NCI-H1092 (cell line): ENCODE measurements at places on chromosomes 2 and 18.

DNA sequence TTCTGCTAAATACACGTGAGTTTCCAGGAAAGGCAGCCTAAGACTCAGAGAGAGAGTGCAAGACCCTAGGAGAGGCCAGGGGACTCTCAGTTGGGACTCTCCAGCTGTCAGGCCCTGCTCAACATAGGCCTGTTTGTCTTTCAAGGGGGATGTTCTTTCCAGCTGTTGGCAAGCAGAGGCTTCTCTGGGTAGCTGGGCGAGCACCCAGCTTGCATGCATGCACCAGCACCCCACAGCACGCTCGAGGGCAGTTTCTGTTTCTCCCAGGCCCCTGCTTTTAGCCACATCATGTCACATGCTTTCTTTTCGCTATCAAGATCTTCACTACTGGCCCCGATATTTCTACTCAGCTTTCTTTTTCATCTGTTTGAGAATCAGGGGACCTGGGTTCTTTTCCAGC is 479.3 kb upstream of the HS6ST1 start:
- DNase-seq, result no peak

DNA sequence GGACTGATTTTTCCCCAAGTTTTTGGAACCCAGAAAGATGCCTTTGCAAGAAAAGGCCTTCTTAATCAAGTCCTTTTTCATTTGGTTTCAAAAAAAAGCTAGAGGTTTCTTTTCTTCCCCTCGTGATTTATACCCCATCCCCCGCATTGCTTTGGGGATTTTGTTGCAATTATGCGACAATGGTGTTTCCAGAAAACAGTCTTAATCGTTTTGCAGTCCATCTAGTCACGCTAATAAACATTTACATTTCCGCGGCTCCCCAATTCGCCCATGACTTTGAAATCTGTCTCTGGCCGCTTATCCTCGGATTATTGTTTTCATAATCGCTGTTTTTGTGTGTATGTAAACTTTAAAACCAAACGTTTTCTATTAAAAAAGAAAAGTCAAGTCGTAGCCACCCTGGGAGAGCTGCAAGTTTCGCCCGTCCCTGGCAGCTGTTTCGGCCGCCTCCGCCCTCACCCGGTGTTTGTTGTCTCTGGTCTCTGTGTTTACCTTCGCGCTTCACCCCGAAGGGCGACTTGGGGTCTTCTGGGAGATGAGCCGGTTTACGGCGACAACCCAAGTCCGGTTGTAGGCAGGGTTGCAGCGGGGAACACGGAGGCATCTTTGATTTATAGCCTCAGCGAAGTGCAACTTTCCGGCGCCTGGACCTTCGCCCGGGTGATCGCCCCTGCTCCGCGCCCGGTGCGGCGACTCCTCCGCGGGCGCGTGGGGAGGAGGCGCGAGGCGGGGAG is 667 bp downstream of the SP9 start:
- DNase-seq, result no peak

DNA sequence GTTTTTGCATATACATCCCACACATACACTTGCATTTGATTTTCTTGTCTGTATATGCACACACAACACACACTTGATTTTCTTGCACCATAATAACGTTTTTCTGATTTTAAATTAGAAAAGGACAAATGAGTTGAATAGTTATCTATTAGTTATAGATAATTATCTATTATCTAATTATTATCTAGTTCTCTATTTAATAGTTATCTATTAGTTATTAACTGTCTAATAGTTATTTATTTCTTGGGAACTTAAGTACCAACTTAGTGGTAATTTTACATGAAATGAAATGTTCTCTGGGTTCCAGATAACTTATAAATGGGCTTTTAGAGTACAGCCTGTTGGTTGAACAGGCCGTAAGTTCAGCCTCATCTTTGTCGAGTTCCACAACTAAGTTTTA is 23.0 kb downstream of the INPP4A start:
- DNase-seq, result no peak

- no peak for DNase-seq
Measured at GRCh38 chr2:70420143-70420542, 118.3 kb upstream of the FAM136A start.

DNA sequence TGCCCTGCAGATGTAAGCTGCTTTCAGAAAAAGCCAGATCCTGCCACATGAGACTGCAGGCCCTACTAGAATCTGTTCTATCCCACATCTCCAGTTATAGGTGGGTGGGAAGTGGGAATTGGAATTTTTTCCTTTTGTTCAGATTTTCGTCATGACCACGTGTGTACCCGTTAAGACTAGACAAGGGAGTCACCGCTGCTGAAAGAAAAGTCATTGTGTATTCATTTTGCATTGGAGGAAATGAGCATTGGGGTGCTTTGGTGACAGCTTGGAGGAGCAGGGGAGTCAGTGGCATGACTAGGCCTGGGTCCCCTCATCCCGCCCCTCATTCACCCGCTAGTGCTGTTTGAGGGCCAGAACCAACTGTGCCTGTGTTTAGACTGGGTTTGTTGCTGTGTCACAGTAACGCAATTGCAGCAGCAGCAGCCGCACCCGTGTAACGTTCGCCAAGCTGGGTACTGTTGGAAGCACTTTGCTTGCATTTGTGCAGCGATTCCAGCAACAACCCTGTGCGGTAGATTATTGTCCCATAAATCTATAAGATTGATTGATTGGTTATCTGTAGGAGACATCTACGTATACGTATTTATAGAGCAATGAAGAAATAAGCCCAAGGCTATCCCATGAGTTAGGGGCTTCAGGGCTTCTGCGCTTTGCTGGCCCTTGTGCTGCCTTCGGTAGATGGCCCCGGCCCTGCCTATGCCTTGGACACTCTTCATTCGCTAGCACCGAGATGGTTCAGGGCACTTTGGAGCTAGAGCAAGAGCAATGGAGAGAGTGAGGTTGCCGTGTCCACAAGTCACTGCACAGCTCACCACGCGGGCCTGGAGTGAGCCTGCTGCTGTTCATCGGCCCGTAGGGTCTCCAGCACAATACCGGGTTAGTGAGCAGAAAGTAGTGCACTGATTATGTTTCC is 194.9 kb downstream of the AGAP1 start:
- no peak for DNase-seq

- DNase-seq, result no peak
Measured at GRCh38 chr2:42987112-42987922, 194.9 kb upstream of the HAAO start.

DNA sequence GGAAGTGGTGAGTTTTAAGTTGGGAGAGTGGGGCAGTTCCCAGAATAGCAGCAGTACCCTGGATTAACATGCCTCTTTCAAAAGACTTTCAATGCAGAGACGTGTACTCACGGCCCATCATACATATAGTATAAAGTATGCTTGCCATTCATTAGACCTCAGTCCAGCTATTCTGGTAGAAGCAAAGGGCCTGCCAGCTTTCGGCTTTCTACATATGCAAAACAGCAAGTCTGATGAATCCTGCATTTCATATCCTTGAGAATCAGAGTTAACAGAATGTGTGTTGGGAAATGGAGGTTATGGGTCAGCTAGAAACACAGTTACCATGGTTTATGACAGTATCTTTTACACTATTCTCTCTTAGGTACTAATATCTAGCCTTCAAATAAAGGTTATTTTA is 27.5 kb downstream of the SATB2 start:
- no peak for DNase-seq

GRCh38 chr2:192983173-192983572 is 788.4 kb upstream of the TMEFF2 start:
- no peak for DNase-seq

GRCh38 chr2:101349893-101350662 is 37.2 kb downstream of the CREG2 start:
- no peak for DNase-seq

DNA sequence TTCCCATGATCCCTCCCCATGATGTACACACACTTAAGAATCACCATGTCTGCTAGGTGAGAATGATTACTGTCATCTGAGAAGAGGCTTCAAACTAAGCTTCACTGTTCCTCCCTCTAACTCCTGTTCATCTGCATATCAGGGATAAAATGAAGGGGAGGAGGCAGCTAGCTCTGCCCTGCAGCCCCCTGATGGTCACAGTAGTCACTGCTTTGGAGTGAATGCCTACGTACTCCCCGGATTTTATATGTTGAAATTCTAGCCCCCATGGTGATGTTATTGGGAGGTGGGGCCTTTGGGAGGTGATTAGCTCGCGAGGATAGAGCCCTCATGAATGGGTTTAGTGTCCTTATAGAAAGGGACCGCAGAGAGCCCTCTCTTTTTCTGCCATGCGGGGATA is 156.4 kb downstream of the NCKAP5 start:
- DNase-seq, result no peak

- no peak for DNase-seq
Measured at GRCh38 chr2:68766376-68766845, 31.8 kb downstream of the ARHGAP25 start.

DNA sequence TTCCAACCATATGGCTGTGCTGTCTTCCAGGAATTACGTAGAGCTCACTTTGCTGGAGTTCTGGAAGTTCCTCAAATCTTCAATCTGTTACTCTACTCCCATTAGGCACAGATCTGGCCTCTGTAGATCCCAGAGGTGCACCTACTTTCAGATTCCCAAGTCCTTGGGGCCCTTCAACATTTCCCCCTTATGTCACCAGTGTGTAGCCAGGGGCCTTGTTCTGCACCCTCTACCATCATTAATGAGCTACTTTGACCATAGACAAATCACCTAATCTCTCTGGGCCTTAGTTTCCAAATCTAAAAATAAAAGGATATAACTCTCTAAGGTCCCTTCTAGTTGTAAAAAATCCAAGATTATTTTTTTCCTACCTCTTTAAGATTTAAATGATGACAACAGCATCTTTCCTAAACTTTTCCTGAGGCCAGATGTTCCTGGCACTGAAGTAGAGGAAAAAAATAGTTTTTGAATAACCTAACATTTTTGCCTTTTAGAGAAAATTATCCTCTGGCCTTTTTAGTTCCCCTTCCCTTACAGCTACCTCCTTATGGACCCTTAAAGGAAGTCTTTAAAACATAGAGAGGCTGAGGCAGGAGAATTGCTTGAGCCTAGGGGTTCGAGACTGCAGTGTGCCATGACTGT is 31.0 kb upstream of the WIPF1 start:
- no peak for DNase-seq

- DNase-seq, result no peak
Measured at GRCh38 chr2:188430705-188431104, 139.0 kb downstream of the GULP1 start.

DNA sequence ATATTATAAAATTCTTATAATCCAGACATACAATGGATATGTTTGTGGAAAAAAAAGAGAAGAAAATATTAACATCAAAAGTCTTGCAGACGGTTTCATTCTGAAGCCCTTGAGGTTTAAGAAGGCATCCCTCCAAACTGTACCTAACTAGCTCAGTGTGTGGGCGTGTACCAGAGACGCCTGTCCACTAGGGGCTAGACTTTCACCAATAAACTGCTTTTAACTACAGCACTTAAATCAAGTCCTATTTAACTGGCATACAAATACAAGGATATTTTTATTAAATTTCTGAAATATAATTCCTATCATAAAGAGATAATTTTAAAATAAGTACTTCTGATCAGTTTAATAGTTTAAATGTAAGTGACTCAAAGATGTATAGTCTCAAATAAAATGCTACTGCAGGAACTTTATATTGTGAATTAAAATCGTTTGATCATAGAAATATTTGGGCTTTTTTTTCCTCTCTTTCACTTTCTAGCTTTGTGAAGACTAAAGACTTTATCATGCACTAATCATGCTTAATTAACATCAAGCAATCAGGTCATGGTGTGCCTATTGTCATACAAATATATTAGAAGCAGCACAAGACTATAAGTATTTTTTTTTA is 437.7 kb downstream of the SATB2 start:
- DNase-seq, result peak; percentile 30

DNA sequence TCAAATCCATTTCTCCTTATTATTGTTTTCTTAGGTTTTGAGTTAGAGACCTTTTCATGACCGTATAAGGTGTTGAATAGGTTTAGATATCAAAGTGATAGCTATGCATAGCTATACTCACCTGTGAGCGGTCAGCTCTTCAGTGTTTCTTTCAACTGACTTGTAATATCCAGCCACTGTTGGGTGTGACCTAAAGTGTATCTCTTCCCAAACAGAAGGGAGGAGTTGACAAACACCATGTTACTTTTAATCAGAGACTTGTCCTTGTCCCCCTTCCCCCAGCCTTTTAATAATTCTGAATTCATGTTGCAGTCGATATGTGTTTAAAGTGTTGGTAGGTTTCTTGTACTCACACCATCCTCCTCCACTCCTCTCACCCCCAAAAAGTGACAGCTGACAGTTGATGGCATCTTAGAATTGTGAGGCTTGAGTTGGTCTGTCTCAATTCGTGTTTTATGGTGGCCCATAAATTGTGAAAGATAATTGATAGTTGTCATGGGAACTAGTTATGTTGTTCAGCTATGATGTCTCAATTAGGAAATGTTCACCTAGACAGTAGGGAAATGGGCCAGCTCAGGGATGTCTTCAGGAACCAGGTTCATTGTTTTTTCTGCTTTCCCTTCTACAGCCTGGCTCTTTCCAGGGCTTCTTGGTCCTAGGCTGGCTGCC is 12.0 kb downstream of the NEDD4L start:
- DNase-seq, result no peak

DNA sequence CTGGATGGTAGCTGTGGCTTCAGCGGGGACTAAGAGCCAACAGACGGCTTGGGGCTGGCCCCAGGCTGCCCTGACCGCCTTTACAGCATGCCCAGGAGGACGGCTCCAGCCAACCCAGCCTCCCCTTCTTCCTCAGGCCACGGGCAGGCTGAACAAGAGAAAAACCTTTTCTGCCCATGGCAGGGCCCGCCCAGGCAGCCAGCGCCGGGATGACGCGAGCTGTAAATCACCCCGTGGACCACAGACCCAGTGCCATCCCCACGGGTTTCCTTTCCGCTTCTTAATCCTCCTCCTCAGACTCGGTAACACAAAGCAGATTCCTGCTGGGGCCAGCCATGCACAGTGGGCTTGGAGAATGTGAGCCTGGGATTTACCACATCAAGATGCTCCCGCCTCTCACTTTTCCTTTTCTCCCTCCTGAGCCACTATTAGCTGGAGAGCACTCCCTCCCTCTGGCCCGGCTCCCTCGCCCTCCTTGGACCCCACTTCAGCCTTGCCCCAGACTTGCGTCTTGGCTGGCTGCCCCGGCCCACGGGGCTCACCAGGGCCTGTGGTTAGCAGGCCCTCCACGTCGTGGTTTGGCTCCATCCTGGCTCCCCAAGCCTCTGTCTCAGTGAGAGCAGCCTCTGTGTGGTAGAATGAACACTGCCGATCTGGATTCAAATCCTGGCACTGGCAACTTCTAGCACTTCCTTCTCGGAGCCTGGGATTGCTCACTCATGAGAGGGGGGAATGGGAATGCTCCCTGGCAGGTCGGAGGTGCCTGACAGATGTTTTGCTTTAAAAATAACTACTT is 31.4 kb downstream of the ATOH8 start:
- no peak for DNase-seq

GRCh38 chr2:12651641-12652040 is 65.1 kb upstream of the TRIB2 start:
- no peak for DNase-seq

- no peak for DNase-seq
Measured at GRCh38 chr18:22485808-22486244, 68.1 kb upstream of the CTAGE1 start.
